K562 (cell line): ENCODE measurements at places on chromosomes 6 and 20.
A peak's percentile ranks its signal among the peaks of the same experiment; 100 is the strongest.

DNA sequence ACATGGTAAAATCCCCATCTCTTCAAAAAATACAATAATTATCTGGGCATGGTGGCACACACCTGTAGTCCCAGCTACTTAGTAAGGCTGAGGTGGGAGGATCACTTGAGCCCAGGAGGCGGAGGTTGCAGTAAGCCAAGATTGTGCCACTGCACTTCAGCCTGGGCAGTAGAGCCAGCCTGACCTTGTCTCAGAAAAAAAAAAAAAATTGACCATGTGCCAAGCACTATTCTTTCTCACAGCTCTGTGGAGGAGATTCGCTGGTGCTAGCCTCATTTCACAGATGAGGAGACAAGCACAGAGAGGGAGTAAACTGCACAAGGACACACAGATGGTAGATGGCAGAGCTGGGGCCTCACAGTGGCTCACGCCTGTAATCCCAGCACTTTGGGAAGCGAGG lies 131.8 kb upstream of the JARID2 start:
- no peak for DNase-seq

- no peak for DNase-seq
These were observed 48.9 kb upstream of the CCN6 start for GRCh38 chr6:112005013-112005371.

GRCh38 chr6:139828751-139829519 lies 454.5 kb upstream of the CITED2 start:
- DNase-seq: no peak

- no peak for DNase-seq
These were observed 40.7 kb downstream of the PYGB start for GRCh38 chr20:25288291-25289181.

- DNase-seq: peak; percentile 83
These were observed 75.4 kb upstream of the TMEM244 start for GRCh38 chr6:129936329-129937165.

GRCh38 chr20:59721386-59721785 lies 117.0 kb downstream of the PHACTR3 start:
- no peak for DNase-seq

GRCh38 chr6:34067814-34068213 lies 78.1 kb downstream of the GRM4 start:
- DNase-seq: no peak

- DNase-seq: no peak
These were observed 150.6 kb downstream of the NFATC2 start for GRCh38 chr20:51391926-51392325.

DNA sequence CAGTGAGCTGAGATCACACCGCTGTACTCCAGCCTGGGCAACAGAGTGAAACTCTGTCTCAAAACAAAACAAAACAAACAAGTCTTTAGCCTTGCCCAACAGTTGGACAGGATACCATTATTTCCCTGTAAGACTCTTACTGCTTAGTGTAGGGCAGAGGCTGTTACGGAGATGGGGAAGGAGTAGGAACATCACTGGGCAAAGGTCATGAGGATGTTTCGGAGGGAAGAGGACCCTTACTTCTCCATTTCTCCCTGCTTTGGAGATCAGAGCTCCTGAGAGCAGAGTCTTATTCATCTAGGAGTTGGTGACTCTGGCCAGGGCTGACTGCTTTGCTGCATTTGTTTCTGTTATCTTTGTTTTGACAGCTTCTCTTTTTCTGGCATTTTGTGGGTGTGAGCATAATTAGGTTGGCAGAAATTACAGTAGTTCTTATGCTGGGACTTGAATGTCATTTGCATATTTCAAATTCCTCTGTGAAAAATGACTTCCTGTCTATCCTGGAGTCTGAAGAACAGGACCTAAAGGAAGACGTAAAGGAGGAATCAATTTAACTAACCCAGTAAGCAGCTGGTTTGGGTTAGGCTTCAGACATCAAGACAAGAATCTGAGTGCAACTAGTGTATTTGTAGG lies 89.0 kb downstream of the CDS2 start:
- DNase-seq: no peak

- no peak for DNase-seq
These were observed at the start of gene AIG1 for GRCh38 chr6:143060806-143061596. Gene AIG1, plus strand, starts transcription at chr6:143060889. Its CDS starts 37 bp downstream, at chr6:143060926.

DNA sequence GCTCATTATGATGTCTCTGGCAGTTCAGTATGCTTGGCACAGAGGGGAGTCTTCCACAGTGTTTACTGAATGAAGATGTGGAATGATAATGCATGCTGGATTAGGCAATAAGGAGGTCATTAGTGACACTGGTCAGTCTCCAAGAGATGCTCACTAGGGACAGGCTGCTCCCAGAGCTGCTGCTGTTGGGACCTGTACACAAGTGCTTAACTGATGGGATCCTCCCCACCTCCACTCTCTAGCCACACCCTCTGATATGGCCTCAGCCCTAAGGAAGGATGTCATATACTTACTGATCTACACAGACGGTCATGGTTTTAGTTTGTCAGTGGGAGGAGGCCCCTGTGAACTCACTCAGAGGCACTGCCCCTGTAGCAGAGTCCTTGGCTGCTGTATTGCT lies 73.4 kb downstream of the MYB start:
- peak; percentile 66 for DNase-seq

- DNase-seq: no peak
These were observed 4.1 kb downstream of the CALHM6 start for GRCh38 chr6:116465246-116465645.

- DNase-seq: no peak
These were observed 82.0 kb downstream of the PKIB start for GRCh38 chr6:122692175-122692598.

DNA sequence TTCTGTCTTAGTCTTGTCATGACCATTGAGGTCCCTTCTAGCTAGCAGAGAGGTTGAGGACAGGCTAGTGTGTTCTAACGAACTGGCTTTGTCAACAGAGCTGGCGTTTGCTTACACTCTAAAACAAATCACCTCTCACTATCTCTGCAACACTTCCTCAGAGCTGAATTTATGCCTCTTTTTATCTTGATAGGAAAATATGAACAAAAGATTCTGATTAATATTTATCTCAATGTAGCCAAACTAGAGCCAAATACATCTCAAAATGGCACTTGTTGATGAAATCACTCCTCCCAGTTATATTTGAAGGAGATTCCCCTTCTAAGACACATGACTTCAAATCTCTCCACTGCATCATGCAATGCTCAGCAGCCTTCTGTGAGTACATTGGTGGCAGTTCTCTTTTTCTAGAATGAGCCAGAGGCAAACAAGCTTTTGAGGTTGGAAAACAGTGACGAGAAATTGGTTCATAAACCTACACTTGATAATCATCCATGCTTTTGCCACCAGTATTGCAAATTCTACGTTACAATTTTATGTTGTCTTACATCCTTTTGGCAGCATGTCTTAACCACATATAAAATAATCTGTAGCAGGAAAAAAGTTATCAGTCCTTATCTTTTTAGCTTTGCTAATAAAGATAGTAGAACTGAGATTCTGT lies 615.7 kb upstream of the CITED2 start:
- DNase-seq: no peak

DNA sequence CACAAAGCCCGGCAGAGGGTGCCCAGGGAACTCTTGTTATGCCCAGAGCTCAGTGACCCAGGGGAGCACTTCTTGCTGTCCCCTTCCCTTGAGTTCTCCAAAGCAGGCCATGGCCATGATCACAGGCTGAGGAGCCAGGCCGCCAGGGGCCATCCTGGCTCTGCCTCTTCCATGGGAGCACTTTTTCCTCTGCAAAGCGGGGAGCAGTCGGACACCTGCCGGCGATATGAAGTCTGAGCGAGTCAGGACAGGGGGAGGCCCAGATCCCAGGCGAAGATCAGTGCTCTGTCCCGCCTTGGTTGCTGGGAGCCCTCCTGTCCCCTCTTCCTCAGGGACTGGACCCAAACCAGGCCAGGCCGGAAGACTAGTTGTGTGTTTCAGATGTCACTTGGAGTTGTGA lies 67.9 kb downstream of the TCP11 start:
- DNase-seq: no peak

DNA sequence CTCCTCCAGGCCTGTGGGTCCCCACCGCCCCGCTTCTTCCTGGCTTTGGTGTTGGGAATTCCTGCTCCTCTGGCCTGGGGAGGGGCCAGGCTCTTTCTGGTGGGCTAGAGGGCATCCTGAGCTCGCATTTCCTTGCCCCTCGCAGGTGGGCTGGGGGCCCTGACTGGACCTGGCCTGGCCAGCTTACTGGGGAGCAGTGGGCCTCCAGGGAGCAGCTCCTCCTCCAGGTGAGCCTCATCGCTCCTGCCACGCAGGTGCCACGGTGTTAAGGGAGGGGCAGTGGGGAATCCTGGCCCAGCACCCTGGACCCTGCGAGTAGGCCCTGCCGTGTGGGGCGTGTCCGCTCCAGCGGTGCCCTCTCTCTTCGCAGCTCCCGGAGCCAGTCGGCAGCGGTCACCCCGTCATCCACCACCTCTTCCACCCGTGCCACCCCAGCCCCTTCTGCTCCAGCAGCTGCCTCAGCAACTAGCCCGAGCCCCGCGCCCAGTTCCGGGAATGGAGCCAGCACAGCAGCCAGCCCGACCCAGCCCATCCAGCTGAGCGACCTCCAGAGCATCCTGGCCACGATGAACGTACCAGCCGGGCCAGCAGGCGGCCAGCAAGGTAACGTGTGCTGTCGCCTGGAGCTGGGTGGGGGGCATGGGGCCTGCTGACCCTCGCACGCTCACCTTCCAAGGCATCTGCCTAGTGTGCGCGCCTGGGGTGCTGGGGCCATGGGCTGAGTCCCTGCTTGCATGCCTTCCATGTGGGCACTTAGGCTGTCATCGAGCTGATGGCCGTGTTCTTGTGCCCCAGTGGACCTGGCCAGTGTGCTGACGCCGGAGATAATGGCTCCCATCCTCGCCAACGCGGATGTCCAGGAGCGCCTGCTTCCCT lies 4.7 kb downstream of the ADRM1 start:
- DNase-seq: no peak

DNA sequence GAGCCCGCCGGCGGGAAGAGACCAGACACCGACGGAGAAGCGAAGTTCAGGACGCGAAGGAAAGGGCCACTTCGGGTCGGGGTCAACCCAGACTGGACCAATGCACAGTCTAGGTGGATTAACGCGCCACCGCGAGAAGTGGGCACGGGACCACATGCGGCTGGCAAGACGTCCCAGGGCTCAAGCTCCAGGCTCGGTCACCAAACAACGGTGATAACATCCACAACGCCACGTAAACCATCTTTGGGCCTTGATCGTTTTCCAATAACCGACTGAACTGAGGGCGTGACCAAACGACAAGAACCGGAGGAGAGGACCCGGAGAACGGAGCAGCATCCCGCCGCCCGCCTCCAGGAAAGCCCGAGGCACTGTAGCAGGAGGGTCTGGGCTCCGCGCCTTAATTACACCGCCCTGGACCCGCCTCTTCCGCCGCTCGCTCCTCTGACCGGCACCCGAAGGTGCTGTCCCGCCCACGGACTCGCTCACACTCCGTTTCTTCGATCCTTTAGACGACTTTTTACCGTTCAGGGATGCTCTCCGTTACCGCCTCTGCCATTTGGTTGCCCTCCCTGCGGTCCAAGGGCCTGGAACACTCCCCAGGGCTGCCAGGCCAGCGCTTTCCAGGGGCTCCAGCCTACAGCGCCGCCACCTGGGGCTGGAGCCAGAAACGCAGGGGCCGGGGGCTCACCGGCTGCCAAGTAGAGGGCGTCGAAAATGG lies 44.1 kb downstream of the DPPA5 start:
- peak; percentile 85 for DNase-seq

- no peak for DNase-seq
These were observed 33.1 kb upstream of the CNKSR3 start for GRCh38 chr6:154543628-154544027.

- DNase-seq: no peak
These were observed 7.7 kb downstream of the NKAIN2 start for GRCh38 chr6:123811378-123811777.

- no peak for DNase-seq
These were observed 39.6 kb downstream of the TPD52L1 start for GRCh38 chr6:125193208-125193607.

GRCh38 chr20:4978050-4978918 lies 23.0 kb downstream of the SLC23A2 start:
- DNase-seq: no peak

DNA sequence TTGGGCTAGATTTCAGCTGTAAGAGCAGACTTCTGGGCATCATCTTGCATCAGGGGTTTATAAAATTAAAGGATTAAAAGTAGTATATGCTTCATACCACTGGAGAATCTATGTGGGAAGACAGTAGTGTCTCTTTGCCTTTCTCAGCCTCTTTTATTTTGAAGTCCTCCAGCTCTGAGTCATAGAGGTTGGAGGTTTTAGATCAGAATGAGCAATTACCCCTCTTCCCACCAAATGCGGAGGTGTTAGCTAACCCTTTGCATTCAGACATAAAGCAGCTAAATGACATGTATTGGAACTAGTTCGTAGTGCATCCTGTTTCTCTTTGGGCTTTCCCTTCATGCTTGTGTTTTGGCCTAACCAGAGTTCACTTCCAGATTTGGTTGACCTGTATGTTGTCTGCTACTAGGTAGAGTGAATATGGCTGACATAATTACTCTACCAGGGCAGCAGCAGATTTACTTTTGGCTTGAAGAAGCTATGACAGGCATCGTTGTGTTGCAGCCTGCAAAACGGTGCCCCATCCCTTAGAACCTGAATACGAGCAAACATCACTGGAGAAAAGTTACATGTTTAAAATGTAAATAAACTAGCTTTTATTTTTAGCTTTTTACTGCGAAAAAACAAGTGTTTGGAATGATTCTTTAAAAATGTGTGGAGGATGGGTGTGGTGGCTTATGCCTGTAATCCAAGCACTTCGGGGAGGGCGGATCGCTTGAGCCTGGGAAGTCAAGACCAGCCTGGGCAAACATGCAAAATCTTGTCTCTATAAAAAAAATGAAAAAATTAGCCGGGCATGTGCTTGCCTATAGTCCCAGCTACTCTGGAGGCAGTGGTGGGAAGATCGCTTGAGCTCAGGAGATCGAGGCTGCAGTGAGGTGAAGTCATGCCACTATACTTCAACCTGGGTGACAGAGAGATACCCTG lies 82.2 kb downstream of the MYO6 start:
- DNase-seq: no peak

GRCh38 chr6:3326184-3326971 lies 67.6 kb downstream of the PSMG4 start:
- DNase-seq: no peak

DNA sequence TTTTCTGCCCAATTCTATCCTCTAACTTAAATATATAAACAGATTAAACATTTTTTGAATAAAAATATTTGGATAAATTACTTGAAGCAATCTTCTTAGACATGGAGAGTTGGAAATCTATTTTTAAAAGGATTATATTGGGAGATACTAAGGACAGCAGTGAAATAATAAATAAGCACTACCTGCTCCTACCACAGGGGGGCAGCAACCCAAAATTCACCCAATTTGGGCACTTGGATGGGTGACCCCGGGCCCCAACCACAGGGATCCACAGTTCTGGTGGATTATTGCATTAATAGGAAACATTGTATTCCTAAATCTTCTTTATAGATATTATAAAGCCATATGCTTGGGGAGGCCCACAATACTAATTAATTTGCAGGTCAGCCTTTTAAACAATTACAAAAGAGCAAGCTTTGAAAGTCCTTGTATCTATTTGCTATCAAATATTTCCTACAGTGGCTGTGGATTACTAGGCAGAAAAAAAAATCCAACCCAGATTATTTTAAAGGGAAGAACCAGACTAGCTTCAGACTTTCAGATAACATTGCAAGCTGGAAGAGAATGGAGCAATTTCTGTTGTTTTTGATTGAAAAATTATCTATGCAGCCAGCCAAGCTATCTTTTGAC lies 66.4 kb upstream of the PDE10A start:
- DNase-seq: peak; percentile 85

GRCh38 chr20:44627364-44628010 lies 24.0 kb downstream of the ADA start:
- DNase-seq: peak; percentile 35

- DNase-seq: no peak
These were observed 313.6 kb upstream of the SULF2 start for GRCh38 chr20:48098866-48099265.
